ENCODE measurements at places on chromosomes 6 and 20. TPM values are rescaled to one million over a fixed set of nuclear protein-coding genes. Genes with fewer than 3 reads are reported as not detected.

CD109 gene
- 4.4 TPM for total RNA-seq

CYP21A2 gene
- total RNA-seq = not detected

HLA-DMB gene
- total RNA-seq = 14.4 TPM

VGLL2 gene
- total RNA-seq = not detected

DUSP15 gene
- total RNA-seq = not detected

- H3K27me3 ChIP-seq = peaks cover 36% of the 10 kb centered on the region
- H3K36me3 ChIP-seq = no peaks in the 10 kb centered on the region
- peak; percentile 28 for DNase-seq
Measured at GRCh38 chr6:30965140-30965601, 18.3 kb upstream of the MUC21 start.

DNA sequence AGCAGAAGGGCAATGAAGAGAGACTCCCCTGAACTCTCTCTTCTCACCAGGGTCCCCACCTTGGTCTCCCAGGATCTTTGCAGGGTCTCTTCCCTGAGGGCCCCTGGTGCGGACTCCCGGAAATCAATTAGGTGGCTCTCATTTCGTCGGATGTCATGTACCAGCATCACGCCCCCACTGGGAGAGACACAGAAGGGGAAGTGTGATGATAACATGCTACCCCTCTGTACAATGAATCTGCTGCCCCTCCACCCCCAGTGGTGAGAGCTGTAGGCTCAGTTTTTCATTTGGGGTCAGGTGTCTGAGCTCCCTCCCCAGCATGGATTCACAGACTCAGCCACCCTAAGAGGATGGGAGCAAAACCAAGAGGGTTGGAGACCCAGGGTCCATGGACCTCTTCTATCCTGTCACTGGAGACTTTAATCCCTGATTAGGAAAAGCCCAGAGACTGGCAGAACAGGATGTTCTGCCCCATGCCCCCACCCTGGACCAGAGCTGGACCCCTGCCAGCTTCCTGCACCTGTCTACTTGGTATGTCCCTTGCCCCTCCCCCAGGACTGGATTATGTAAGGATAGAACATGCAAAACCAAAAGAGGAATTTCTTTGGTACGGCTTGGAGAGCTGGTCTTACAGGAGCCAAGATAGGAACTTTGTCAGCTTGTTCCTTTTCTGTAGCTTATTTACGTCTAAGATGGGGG is 11.1 kb downstream of the GGT7 start:
- H3K27me3 ChIP-seq = no peaks in the 10 kb centered on the region
- H3K36me3 ChIP-seq = no peaks in the 10 kb centered on the region
- no peak overlapping the region for H3K27ac ChIP-seq
- no peak overlapping the region for H3K4me3 ChIP-seq
- no peaks in the 10 kb centered on the region for H3K4me1 ChIP-seq

GRCh38 chr6:35051997-35052583 is 89.0 kb downstream of the TCP11 start:
- no peak for DNase-seq
- no peak overlapping the region for H3K4me3 ChIP-seq
- no peak overlapping the region for H3K27ac ChIP-seq
- no peaks in the 10 kb centered on the region for H3K27me3 ChIP-seq
- no peaks in the 10 kb centered on the region for H3K4me1 ChIP-seq
